NCI-H187 (cell line): ENCODE measurements at places on chromosomes 3 and 15.

GRCh38 chr3:134373271-134374104 is 759 bp downstream of the AMOTL2 start:
- no peak for DNase-seq

- DNase-seq: no peak
Measured at GRCh38 chr15:73633991-73634495, 854 bp upstream of the NPTN start.

DNA sequence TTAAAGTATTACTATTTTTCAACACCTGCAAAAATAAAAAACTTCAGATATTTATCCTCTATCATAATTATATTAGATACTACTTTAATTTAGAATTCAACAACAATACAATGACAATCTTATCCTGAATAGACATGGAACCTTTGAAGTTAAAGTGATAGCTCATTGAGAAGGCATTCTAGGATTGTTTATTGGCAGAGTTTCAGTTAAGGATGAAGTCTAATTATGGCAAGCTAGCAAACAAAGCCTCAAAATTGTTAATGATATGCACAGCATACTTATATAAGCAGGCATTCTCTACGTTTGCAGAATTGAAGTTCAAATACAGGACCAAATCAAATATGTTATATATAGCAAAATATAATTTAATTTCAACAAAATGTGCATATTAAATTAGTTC is 91.2 kb upstream of the ABI3BP start:
- DNase-seq: no peak

DNA sequence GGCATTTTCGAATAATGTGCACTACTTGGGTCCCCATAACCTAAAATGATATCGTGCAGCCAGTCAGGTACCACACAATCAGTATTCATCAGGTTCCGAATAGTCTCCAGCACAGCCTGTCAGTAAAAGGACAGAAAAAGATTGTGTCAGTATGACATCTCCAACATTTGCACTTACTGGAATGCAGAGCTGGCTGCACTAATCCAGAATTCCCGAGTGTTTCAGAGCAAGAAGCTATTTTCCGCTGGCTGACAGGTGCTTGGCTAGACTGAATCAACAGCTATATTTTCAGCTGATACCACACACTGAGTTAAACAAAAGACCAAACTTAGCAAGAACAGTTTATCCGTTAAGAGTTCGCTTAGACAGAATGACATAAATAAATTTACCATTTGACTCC is 68.8 kb downstream of the AQR start:
- no peak for DNase-seq

DNA sequence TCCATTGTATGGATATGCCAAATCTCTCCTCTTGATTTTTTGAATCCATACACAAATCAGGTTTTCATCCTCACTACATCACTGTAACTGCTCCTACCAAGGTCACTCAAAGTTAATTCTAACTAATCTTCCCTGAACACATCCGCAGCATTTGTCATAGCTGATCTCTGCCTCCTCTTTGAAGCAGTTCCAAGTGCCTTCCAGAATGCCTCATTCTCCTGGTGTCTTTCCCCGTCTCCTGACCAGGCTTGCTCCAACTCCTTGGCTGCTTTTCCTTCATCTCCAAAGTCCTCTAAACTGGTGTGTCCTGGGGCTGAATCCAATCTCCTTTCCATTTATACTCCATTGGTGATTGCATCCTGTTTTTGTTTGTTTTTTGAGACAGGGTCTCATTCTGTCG is 26.8 kb downstream of the KLHDC8B start:
- no peak for DNase-seq

DNA sequence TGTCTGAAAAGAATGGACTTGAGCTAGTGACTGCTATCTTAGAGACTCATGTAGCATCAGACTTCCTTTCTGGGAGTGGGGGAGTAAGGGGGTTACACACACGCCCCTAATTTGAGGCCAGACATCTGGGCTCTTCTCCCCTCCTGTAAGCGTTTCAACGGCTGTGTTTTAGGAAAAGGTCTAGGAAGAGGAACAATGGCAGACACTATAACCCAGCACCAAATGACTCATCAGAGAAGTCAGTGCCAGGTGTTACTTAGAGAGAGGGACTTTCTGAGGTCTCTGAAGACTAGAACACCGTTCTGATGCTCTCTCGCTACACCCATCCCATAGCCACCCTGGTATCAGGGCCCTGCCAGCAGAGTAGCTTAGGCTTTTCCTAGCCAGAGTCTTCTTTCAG is 65.5 kb downstream of the SSUH2 start:
- no peak for DNase-seq

- no peak for DNase-seq
Measured at GRCh38 chr15:31341496-31342195, 15.0 kb downstream of the KLF13 start.
